ENCODE measurements at places on chromosomes 1 and 21.

DNA sequence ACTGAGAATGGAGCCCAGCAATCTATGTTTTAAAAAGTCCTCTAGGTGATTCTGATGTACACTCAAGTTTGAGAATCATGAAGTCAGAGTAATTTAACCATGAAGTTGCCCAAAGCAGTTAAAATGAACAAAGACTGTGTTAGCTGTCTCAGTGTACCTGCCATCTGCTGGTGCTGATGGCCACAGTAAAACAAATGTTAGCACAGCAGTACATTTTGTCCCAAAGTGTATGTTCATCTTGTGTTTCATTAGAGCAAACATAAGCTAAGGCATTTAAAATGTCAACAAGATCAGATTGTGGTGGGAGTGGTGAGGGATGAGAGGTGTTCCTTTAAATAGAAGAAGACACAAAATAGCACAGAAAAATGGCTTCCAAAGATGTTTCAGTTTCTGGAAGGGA, 31.1 kb downstream of the FYB2 start:
- no peak for DNase-seq

GRCh38 chr1:85330711-85331290, 54.4 kb upstream of the BCL10 start:
- no peak for DNase-seq

DNA sequence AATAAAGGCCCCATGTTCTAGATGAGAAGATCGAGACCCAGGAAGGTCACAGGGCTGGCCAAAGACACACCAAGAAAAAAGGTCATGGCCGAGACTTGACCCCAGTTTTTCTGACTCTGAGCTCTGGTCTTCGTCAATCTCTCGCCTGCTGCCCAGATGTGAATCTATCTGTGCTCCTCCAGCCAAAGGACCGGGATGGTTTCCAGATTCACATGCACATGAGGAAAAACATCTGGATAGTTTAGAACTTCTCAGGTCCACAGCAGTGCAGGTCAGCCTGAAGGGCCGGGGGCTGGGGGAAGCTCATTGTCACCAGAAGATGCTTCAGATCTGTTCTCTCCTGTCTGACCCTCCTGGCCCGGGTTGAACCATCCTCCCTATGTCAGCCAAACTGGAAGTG, 49.0 kb downstream of the KCNN3 start:
- no peak for DNase-seq

DNA sequence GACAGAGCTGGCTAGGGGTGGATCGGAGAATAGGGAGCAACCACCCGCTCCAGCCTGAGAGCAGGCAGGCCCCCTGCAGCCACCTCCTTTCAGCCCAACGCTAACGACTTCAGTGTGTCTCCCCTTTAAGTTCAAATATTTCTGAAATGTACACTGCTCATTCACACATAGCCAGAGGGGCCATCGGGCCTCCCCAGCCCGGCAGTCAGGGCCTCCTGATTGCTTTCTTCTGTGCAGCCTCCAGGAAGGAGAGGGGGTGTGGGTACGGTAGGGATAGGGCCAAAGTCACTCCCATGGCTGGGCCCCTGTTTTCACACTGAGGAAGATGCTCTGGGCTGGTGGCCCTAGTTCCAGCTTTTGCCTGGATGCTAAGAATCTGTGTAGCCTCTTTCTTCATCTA, 64.8 kb downstream of the EPHB2 start:
- DNase-seq, result no peak

GRCh38 chr1:22888320-22889075, 84.2 kb downstream of the LACTBL1 start:
- DNase-seq, result no peak

DNA sequence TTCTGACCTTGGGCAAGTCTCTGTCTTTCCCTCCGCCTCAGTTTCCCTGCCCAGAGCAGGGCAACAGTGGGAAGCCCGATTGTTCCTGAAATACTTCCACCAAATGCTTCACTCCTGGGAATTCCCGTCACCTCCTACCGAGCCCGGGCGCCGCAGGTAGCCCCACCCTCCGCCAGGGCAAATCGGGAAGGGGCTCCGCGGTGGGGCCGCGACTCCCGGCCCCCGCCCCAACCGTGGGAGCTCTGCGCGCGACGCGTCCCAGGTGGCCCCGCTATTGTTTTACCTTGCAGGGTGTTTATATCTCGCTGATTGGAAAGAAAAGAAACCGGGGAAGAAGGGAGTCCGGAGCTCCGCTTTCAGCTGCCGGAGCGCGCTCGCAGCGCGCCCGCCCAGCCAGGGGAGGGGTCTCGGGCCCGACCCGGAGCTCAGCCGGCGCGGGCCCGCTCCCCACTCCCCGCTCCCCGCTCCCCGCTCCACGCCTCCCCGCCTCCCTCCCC, 407 bp downstream of the IGSF3 start:
- DNase-seq, result no peak
